ENCODE measurements at places on chromosomes 1 and 21. TPM values are rescaled to one million over a fixed set of nuclear protein-coding genes. Genes with fewer than 3 reads are reported as not detected.
A peak's percentile ranks its signal among the peaks of the same experiment; 100 is the strongest.

The ELAPOR1 gene
- 1.5 TPM for polyA plus RNA-seq

GRCh38 chr1:27166351-27166802, 11.5 kb upstream of the SLC9A1 start:
- no peak for DNase-seq

The BTBD8 gene
- 7.7 TPM for polyA plus RNA-seq

DNA sequence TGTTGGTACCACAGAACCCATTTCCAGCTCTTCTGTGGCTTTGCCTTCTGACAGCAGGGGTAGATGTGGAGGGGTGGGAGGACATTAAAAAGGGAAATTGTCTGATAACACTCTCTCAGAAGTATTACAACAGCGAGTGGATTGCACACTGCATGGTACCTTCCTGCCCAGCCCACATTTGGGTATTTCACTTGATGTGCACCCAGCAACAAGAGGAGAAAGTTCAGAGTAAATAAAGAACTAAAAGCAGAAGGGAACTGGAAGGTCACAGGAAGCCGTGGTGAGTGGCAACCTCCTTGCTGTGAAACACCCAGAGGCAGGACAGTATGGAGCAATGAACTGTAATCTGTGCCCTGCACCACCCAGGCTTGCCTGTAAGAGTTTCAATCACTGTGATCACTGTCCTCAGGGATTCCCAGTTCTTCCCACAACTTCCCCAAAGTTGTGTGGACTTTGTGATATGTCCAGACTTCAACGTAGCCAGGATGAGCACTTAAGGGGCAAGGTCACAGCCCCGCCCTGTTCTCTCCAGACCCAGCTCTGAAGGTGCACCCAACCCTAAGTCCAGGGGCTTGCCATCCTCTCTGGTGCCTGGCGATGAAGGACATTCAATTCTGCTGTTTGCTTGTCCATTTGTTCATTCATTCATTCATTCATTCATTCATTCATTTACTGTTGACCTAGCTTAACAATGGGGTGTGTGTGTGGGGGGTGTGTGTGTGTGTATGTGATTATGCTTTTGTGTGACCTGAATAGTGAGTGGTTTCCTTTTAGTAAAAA, 18.7 kb upstream of the F5 start:
- no peak for DNase-seq

DNA sequence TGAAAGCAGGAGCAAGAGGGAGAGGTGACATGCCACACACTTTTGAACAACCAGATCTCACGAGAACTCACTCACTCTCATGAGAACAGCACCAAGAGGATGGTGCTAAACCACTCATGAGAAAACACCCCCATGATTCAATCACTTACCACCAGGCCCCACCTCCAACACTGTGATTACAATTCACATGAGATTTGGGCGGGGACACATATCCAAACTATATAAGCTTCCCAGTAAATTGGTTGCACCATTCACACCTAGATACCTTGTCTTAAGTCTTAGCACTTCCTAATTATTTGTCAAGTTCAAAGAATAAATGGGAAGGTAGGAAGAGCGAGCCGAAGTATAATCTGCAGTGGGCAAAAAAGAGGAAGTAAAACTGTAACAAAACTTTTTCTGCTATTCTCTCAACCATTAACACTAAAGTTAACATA, 34.3 kb downstream of the AMY1C start:
- DNase-seq, result no peak

DNA sequence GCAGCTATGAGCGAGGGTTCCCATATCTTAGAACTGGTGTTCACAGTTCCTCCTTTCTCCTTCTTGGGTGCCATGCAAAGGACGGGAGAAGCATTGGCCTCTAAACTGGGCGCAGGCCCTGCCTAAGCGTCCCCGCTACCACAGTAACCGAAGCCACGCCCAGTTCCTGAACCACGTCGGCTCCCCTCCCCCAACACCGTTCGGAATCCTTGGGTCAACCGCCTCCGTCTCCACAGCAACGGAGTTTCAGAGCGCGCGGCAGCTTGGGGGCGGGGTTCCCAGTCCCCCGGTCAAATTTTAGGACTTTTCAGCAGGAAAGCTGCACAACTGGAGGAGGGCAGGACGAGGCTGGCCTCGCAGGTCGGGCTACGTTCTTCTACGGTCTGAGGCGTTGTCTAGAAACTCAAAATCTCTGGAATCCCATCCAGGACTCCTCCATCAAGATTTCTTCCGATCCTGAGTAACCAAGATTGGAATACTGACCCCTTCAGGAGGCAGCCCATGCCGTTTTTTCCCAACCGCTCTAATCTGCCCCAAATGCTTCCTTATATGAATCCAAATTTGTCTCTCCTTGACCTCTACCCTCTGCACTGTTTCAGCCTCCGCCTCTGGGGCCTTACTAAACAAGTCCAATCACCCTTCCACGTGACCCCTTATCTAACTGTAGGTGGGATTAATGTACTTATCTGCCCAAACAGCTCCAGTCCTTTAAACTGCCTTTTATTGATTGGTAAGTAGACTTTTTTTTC, at the start of gene SPAG17:
TSS of gene SPAG17 (minus strand) at position 145 of the 749 bp plus-strand sequence. CDS start at position 74, 71 bp downstream.
- DNase-seq, result peak; percentile 85

GRCh38 chr1:160682983-160683865, 28.4 kb downstream of the CD48 start:
- no peak for DNase-seq

- no peak for DNase-seq
Observed at GRCh38 chr1:27397110-27397509, 4.7 kb downstream of the GPR3 start.

DNA sequence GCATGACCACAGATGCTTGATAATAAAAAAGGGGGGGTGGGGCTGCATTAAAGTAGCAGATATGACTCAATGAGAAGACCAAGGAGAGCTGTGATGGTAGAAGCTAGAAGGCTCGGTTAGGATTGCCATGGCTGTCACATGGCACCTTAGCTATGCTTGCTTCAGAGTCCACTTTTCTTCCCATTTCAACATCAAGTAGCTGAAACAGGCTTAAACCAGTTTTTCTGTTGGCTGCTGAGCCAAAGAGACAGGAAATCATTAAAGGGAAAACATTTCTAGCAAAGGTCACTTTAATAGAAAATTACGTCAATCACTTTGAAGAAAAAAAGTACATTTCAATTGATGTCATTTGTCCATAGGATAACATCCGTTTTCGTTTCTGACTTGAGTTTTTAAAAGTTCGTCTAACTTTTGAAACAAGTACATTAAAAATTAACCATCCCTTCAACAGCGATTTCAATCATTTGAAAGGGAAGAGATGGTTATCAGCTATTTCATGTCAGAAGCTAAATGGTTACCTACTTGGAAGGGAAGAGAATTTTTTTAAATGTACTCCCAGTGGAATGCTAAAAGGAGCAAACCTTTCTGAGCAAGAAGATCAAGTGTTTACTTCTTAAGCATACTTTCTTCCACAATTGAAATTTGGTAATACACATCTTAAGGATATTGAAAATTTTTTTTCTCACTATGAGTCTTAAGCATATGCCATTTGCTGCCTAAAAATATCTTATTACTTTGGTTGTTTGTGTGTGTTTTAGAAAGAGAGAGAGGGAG, 488.1 kb upstream of the PRMT6 start:
- DNase-seq, result no peak

The CD1E gene
- polyA plus RNA-seq, result 0.27 TPM

The RGS16 gene
- 1.4 TPM for polyA plus RNA-seq

GRCh38 chr1:206472454-206472853, 2.2 kb downstream of the IKBKE start:
- no peak for DNase-seq

The ZNF683 gene
- not detected for polyA plus RNA-seq

DNA sequence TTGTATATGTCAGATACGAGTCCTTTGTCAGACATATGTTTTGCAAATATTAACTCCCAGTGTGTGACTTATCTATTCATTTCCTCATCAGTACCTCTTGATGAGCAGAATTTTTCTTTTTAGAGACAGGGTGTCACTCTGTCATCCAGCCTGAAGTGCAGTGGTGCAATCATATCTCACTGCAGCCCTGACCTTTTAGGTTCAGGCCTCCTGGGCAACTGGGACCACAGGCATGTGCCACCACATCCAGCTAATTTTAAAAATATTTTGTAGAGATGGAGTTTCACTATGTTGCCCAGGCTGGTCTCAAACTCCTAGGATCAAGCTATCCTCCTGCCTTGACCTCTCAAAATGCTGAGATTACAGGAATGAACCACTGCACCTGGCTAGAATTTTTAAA, 93.0 kb downstream of the HLCS start:
- no peak for DNase-seq

- no peak for DNase-seq
Observed at GRCh38 chr21:37907076-37907475, 9.2 kb downstream of the KCNJ6 start.

DNA sequence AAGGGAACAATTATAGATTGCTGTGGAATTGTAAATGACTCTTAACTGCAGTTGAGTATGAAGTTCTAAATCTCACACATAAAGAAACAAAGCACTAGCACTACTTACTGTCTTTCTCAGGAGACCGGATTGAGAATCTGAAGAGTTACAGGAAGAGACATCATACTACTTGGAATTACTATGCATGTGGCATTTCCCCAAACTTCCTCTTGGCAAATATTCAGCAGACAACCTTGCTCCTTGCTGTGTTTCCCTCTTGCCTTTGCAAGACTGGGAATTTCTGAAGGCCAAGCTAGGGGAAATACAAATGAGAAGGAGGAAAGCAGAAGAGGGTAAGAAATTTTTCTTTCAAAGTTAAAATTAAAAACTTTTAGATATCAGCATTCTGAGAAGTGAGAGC, 173.6 kb upstream of the KCTD3 start:
- DNase-seq, result no peak

GRCh38 chr1:5616366-5617178, 375.7 kb downstream of the NPHP4 start:
- no peak for DNase-seq

The APCS gene
- polyA plus RNA-seq, result not detected

- DNase-seq, result no peak
Observed at GRCh38 chr1:86507935-86508582, 38.8 kb upstream of the CLCA4 start.

DNA sequence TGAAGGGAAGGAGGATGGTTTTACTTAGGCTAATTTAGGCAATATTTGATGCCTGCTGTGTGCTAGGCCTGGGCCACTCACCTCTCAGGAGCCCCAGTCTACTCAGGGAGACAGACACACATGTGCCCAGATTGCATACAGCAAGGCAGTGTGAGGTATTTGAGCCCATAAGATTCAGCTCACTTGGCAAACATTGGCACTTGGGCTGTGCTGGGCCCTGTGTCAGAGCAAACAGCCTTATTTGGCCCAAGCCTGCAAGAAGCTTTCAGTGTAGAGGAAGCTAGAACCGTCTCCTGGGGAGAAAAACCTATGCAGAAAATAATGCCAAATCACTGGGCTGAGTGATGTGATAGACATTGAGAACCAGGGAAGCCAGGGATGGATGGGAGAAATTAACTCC, 3.9 kb upstream of the SYNC start:
- DNase-seq, result no peak

DNA sequence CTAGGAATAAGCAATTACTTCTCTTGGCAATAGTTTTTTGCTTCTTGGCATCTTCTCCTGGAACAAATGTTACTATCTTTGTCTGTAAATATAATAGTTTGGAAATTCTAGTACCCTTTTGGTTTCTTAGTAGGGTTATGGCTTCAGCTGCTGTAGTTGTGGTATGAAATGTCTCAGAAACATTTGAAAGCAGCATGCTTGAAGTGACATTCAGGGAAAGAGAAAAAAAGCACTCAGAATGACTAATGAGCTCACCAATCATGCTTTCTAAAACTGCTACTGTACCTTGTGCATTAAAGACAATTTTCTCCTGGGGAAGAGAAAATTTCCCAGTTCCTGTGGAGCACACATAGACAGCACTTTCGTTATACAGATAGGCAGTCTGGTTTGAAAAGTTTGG, 21.0 kb downstream of the NUP133 start:
- no peak for DNase-seq

GRCh38 chr1:17356387-17357026, 15.5 kb upstream of the PADI6 start:
- DNase-seq, result no peak

DNA sequence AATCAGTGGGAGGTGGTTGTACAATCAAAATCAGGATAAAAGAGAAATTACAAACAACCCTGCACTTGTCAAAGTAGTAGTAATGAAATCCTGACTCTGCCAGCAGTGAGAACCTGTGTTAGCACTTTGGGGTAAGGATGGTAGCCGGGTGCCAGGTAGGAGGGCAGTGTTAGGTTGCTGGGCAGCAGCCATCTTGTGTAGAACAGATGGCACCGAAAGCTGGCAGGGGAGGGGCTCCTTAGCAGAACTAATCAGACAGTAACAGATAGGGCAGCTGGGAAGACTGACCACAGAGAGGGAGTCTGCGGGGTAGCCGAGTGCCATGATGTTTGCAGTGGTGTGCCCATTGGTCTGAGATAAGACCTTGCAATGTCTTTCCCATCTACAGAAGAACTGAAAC, 137.3 kb downstream of the SDCCAG8 start:
- no peak for DNase-seq

The NMNAT2 gene
- 3.6 TPM for polyA plus RNA-seq

GRCh38 chr1:17059391-17060305, 5.8 kb upstream of the SDHB start:
- DNase-seq, result no peak

DNA sequence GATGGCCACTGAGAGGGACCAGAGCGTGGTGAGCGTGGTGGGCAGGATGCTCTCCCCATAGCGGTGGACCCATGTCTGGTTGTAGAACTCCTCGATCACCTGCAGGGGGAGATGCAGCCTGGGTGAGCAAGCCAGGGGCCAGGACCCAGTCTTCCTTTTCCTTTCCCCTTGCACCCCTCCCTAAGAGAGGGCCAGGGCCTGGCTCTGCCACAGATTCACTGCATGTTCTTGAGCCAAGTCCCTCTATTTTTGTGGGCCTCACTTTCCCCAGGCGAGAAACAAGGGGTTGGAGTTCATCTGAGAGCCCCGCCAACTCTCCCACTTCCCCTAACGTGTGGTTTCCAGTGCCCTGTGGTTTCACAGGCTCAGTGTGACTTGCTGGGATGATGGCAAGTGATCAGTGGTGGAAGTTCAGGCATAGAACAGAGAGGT, 27.5 kb downstream of the SLC2A1 start:
- no peak for DNase-seq

DNA sequence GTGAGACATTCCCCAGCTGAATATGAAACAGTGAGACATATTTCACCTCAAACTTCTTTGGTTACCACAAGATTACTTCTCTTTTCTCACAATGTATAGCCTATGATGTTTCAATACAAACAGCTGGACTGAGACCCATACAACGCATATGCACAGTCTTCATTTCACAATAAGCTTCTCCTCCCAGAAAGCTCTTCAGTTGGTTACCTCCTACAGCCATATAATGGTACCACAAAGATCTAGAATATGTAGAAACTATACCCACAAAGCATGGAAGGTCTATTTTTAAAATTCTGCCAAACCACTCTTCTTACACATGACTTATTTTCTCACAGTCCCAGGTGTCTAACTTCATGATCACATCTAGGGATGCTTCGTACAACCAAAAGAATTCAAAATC, 70.8 kb downstream of the JAK1 start:
- DNase-seq, result no peak

The MCOLN2 gene
- polyA plus RNA-seq, result 0.93 TPM

- DNase-seq, result no peak
Observed at GRCh38 chr1:201023517-201023902, at the start of gene KIF21B. Gene KIF21B, minus strand, starts transcription at chr1:201023714. Its CDS starts 331 bp downstream, at chr1:201023383.

GRCh38 chr1:41361495-41362356, 492 bp downstream of the FOXO6 start:
- no peak for DNase-seq

- DNase-seq, result no peak
Observed at GRCh38 chr1:85553416-85554335, 26.9 kb upstream of the CCN1 start.

The GPX7 gene
- polyA plus RNA-seq, result 75.5 TPM

All from renal cortex interstitium (tissue), 15 donors.